ENCODE measurements at places on chromosomes 7 and 10.

DNA sequence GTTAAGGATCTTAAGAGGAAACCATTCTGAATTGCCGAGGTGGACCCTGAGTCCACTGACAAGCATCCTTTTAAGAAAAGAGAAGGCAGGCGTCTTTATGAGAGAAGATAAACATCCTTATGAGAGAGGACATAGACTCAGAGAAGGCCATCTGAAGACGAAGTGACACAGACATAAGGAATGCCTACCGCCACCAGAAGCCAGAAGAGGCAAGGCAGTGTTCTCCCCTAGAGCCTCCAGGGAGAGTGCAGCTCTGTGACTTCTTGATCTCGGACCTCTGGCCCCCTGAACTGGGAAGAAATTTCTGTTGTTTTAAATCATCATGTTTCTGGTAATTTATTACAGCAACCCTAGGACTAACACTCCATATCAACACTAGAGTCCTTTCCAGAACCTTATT is 25.2 kb upstream of the ING3 start:
- no peak for DNase-seq

DNA sequence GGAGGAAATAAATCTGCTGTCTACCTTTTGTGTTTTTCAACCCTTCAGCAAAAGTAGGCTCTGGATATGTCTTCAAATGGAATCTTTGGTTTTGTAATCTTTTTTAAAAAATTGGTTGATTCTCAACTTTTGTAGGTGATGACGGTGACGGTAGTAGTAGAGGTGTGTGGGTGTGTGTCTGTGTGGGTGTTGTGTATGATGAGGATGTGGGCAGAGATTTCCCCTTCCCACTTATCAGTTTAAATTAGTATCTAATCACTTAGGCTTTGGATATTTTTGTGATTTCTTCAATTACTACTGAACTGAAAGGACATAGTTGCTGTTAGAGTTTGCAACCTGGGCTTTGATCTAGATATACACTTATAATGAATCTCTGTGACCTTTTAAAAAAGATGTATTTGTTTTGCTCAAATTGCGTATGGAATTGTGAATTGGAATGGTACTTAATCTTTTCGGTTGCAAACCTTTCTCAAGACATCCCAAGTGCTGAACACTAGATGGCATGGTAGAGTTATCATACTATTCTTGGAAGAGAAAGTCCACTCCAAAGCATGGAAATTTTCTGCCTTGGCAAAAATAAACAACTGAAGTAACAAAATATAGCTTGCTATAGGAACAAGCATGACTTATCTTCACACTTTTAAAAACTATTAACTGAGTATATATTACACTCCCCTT is 51.9 kb upstream of the A1CF start:
- no peak for DNase-seq

- no peak for DNase-seq
These were observed 110.9 kb upstream of the HDAC9 start for GRCh38 chr7:18384491-18385143.

- no peak for DNase-seq
These were observed 136.2 kb downstream of the SORCS3 start for GRCh38 chr10:104777086-104777799.

GRCh38 chr7:151187409-151188251 is 580 bp upstream of the ASB10 start:
- no peak for DNase-seq

GRCh38 chr7:72337390-72338167 is 74.6 kb downstream of the CALN1 start:
- DNase-seq: no peak

- DNase-seq: no peak
These were observed 2.0 kb upstream of the PLPP4 start for GRCh38 chr10:120455004-120455403.

- no peak for DNase-seq
These were observed 187.5 kb downstream of the CELF2 start for GRCh38 chr10:11205030-11205772.
